HFFc6 (cell line): ENCODE measurements at places on chromosomes 7 and 10. TPM values are rescaled to one million over a fixed set of nuclear protein-coding genes. Genes with fewer than 3 reads are reported as not detected.

DNA sequence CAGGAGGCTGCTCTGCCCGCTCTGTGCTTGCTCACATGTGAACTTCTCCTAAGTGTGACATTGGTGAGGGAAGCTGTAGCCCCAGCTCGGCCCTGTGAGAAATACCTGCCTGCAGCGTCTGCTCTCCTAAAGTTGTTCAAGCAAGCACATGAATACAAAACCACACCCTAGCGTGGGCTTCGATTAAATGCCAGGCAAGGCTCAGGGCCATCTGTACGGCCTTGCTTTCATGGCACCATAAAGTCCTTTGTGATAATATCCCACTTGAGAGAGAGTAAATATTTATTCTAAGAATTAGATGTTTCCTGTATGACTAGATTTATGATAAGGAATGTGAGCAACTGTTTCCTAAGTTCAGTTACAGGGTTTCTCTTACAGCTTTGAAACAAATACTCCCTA is 262.8 kb upstream of the KLF14 start:
- peak overlapping the region; percentile 82 for H3K27ac ChIP-seq
- H3K27me3 ChIP-seq = peaks cover 8% of the 10 kb centered on the region
- peak; percentile 9 for DNase-seq
- H3K36me3 ChIP-seq = peaks cover 33% of the 10 kb centered on the region
- peak overlapping the region; percentile 70 for H3K4me3 ChIP-seq

PNLIPRP1 gene
- total RNA-seq = not detected in 3 replicates

ITGB8 gene
- total RNA-seq = 0.08 TPM in 1 of 2 replicates, not detected in the other

RSPH10B2 gene
- total RNA-seq = 0.21 to 0.41 TPM in 2 of 3 replicates, not detected in the other

GRCh38 chr10:101817337-101818118 is 716 bp downstream of the OGA start:
- peak overlapping the region; percentile 93 for H3K4me3 ChIP-seq
- peak overlapping the region; percentile 95 for H3K27ac ChIP-seq
- DNase-seq = peak; percentile 88
- peaks cover 45% of the 10 kb centered on the region for H3K36me3 ChIP-seq

DNA sequence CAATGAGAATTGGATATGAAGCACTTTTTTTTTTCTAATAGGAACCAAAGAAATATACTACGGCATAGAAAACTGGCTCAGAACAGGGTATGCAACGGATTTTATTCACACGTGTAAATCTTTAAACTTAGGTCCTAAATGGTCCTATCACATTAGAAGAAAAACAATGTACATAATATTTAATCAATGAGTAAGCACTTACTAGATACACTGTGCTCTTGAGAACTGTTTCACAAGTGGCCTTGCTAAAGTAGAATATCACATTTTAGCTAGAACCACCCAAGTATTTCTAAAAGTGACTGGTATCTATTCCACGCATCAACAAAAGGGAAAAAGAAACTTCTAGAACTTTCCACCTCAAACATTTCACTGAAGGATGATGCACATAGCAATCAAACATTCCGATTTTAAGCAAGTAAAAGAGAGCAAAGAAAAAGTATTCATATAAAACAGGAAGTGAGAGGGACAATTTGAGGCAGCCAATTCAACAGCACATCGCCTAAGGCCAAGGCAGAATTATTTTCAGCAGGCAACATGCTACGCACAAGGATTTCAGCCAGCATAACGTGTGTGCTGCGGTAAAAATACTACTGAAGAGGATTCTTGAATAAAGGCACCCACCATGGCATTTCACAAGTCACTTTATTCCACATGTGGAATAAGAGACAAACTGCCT is 55.8 kb downstream of the PARD3 start:
- peak overlapping the region; percentile 46 for H3K27ac ChIP-seq
- peaks cover 3% of the 10 kb centered on the region for H3K27me3 ChIP-seq
- peaks cover 84% of the 10 kb centered on the region for H3K4me1 ChIP-seq
- H3K4me3 ChIP-seq = no peak overlapping the region; the same call in 1 of the 2 replicates

VGF gene
- 0.36 to 0.78 TPM (median 0.55 TPM) in 3 replicates for total RNA-seq

PTF1A gene
- not detected in 3 replicates for total RNA-seq

SPDYE1 gene
- total RNA-seq = not detected in 3 replicates

DNA sequence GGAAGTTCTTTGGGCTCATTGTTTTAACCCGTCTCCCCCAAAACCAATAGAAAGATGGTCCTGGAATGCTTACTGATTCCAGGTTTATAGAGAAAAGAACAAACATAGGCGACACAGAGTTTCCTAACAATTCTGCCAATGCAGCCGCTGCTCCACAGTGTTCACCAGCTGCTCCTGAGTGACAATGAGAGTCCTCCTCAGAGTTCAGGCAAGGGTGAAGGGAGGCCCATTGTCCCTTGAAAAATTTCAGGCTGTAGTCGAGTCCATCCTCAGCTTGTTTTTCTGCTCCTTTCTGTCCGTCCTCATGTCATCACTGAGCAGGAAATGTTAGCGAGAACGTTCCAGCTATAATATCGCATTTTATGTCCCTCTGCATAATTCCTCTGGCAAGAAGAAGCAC is 537.6 kb downstream of the TCERG1L start:
- DNase-seq = no peak
- H3K4me1 ChIP-seq = no peaks in the 10 kb centered on the region
- H3K36me3 ChIP-seq = peaks cover 12% of the 10 kb centered on the region
- no peak overlapping the region for H3K4me3 ChIP-seq
- no peak overlapping the region for H3K27ac ChIP-seq

AGAP9 gene
- total RNA-seq = 2.3 to 3.1 TPM (median 2.6 TPM) in 3 replicates

DNA sequence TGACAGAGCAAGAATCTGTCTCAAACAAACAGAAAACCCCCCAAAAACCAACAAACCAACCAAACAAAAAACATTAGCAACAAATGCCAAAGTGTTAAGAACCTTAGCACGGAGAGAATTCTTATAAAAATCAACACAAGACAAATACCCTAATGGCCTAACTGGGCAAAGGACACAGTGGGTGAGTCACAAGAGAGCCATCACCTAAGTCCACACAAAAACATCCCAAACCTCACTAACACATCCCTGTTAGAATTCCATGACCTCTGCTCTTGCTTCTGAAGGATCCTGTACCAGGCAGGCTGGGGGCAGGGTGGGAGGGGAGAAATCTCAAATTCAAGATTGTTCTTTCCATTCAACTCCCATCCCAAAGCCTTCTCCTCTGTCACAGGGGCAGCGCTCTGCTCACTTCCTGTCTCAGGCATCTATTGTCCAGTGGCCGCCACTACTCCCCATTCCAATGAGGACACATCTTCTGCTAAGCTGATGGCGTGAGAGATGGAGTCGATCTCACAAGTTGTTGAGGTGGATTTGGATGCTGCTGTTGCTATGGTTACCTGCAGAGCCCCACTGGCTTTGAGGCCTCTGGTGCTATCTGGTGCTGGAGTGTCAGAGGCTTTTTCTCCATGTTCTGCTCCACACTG is 9.2 kb downstream of the IL15RA start:
- H3K36me3 ChIP-seq = no peaks in the 10 kb centered on the region
- H3K27me3 ChIP-seq = peaks cover 3% of the 10 kb centered on the region; the same call in 1 of the 2 replicates
- no peak overlapping the region for H3K4me3 ChIP-seq
- H3K27ac ChIP-seq = no peak overlapping the region
- H3K4me1 ChIP-seq = 0 out of 2 replicates have a peak, but pooled peaks cover 7% of the 10 kb centered on the region
- no peak for DNase-seq

EBLN1 gene
- not detected in 3 replicates for total RNA-seq
